ENCODE measurements at places on chromosomes 2 and 18. TPM values are rescaled to one million over a fixed set of nuclear protein-coding genes. Genes with fewer than 3 reads are reported as not detected.

DNA sequence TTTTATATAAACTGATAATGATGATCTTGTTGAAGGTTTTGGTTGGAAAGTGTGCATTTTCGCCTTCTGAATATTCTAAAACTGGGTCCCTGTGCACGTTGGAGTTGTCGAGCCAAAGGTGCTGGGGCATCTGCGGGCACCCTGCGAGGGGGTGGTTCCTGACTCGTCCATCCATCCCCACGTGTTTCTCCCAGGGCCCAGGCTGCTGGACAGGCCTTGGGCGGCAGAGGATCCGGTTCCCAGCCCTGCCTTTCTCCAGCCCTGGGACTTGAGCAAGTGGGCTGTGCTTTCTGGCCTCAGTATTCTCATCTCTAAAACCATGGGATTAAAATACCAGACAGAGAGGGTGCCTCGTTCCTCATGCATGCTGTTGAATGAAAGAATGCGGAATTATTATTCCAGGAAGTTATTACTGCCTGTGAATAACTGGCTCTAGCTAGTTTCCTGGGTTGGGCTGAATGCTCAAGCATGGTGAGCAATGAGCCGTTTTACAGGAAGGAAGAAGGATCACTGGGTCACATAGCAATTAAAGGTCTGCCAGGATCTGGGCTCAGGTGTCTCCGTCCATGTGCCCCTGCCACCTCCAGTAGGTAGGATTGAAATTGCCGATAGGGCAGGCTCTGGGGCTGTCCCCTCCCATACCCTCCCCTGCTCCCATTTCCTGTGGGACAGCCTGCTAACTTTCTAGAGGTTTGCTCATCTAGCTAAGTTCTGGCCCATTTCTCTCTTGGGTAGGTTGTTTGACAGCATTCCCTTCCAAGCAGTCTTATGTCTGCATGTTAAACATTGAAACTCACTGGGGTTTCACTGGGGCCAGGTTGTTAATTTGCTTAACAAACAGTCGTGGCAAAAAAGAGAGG lies 77.2 kb upstream of the HS6ST1 start:
- H3K4me3 ChIP-seq = peak overlapping the region; percentile 6
- no peak for DNase-seq
- H3K27me3 ChIP-seq = peaks cover 29% of the 10 kb centered on the region
- peaks cover 27% of the 10 kb centered on the region for H3K4me1 ChIP-seq
- H3K36me3 ChIP-seq = no peaks in the 10 kb centered on the region
- H3K27ac ChIP-seq = peak overlapping the region; percentile 71

Gene CROCC2
- total RNA-seq = not detected

Gene AQP12B
- total RNA-seq = not detected

GRCh38 chr18:52979892-52980291 lies 639.9 kb downstream of the DCC start:
- H3K36me3 ChIP-seq = no peaks in the 10 kb centered on the region
- H3K4me1 ChIP-seq = peaks cover 17% of the 10 kb centered on the region
- peak; percentile 2 for DNase-seq
- H3K27ac ChIP-seq = no peak overlapping the region
